Osteocyte (in vitro differentiated cells): ENCODE measurements at places on chromosomes 11 and 22. TPM values are rescaled to one million over a fixed set of nuclear protein-coding genes. Genes with fewer than 3 reads are reported as not detected.

SLC22A12 gene
- total RNA-seq: not detected in 2 replicates

SYT8 gene
- 5.0 and 6.2 TPM in 2 replicates for total RNA-seq

PHETA2 gene
- not detected in 2 replicates for total RNA-seq

OR4C45 gene
- not detected in 2 replicates for total RNA-seq

PPARA gene
- total RNA-seq: 21.8 and 21.9 TPM in 2 replicates

VWCE gene
- total RNA-seq: 8.8 and 10.7 TPM in 2 replicates
